ENCODE measurements at places on chromosomes 4 and X.

GRCh38 chr4:187687697-187688096 lies 307.9 kb upstream of the ZFP42 start:
- no peak for DNase-seq

GRCh38 chr4:7213807-7214206 lies 21.5 kb downstream of the SORCS2 start:
- DNase-seq, result no peak

GRCh38 chrX:22118161-22118830 lies 86.2 kb downstream of the PHEX start:
- no peak for DNase-seq

DNA sequence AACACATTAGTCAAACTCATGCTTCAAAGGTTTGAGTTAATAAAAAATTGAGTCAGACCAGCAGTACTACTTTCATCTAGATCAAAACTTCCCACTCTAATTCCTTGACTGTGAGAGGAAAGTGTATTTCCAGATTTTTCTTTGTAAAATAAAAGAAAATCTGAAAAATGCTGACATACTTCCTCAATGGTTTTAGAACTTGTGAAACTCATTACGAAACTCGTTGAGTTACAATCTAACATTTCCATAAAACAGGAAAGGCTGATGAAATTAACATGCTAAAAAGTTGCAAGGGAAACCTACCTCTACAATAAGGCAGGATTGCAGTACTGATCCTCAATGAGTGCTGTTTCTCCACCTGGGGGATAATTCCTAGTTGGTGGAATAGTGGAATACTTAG lies 217.8 kb upstream of the HCCS start:
- DNase-seq, result no peak

- DNase-seq, result no peak
Measured at GRCh38 chr4:48499551-48500066, 9.6 kb downstream of the ZAR1 start.

DNA sequence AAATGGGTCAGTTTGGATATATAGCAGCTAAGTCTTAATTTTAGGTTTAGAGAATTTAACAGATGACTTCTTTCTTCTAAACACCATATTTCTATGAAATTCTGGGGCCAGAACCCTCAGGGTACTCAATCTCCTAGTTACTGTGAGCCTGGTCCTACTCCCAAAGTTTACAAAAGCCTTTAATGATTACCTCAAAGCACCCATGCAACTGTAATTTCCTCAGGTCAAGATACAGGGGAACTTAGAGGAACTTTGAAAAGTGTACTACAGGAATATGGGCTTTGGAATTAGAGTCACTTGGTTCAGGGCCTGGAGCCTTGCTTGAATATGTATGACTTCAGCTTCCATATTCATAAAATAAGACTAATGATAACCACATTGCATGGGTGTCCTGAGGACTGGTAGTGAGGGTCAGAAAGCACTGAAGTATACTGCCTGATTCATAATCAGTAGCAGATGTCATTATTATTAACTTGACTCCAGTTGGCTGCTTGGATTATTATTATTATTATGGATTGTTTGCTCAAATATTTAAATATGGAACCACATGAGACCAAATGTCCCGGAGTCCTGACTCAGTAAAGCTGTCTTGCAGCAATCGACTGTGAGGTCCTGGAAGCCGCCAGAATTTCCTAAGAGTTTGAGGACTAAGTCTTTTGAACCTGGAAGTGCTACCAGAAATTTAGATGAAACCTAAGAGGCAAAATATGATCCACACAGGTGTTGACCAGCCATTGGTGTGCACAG lies 2.0 kb upstream of the ADH7 start:
- no peak for DNase-seq

DNA sequence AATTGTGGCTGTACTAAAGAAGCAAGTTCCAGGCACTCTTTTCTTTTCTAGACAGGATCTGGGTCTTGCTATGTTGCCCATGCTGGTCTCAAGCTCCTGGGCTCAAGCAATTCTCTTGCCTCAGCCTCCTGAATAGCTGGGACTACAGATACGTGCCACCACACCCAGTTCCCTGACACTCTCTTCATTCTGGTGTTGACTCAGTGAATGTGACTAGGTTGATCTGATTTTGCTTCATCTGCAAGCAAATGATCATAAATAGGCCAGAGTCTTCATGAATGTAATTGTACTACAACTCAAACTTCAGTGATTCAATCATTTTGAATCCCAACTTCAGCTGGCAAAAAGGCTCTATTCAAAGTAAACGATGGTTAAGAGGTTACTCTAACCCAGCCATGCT lies 78.5 kb downstream of the APBB2 start:
- DNase-seq, result no peak

- DNase-seq, result peak; percentile 4
Measured at GRCh38 chr4:140851032-140851636, 94.9 kb upstream of the TBC1D9 start.

DNA sequence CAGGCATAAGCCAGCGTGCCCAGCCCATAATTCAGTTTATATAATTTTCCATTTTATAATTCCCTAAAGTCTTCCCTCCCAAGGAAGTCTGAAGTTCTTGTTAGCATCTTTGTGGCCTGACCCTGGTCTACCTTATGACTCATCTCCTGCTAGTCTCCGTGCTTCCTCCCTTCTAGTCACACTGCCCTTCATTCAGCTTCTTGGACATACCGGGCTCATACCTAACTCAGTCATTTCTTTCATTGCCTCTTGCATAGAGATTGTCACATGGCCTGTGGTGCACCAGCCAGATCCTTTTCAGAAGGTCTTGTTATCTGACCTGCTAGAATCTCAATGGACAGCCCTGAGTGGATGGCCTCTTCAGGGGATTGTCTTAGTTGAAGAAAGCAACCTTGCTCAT lies 22.8 kb upstream of the MAML3 start:
- no peak for DNase-seq

DNA sequence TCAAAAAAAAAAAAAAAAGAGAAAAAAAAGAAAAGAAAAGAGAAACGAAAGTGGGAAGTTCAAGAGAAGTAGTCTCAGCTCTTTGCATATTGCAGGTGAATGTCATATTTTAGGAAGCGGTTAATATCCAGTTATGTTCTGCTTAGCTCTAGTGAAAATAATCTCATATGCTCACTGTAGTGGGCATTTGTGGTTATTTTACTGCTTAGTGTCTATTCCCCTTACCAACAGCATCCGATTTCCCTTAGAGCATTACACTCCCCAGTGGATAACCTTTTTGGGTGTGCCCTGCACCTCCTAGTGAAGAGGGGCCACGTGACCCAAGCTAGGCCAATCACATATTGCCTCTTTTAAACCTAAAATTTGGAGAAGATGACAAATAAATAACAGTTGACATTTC lies 111.2 kb upstream of the ZNF827 start:
- DNase-seq, result no peak

DNA sequence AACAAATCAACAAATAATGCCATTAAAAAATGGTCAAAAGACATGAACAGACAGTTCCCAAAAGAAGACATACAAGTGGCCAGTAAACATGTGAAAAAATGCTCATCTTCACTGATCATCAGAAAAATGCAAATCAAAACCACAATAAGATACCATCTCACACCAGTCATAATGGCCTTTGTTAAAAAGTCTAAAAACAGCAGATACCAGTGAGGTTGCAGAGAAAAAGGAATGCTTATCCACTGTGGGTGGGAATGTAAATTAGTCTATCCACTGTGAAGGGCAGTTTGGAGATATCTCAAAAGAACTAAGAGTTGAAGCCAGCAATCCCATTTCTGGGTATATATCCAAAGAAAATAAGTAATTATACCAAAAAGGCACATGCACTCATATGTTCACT lies 668.1 kb upstream of the CPEB2 start:
- no peak for DNase-seq

DNA sequence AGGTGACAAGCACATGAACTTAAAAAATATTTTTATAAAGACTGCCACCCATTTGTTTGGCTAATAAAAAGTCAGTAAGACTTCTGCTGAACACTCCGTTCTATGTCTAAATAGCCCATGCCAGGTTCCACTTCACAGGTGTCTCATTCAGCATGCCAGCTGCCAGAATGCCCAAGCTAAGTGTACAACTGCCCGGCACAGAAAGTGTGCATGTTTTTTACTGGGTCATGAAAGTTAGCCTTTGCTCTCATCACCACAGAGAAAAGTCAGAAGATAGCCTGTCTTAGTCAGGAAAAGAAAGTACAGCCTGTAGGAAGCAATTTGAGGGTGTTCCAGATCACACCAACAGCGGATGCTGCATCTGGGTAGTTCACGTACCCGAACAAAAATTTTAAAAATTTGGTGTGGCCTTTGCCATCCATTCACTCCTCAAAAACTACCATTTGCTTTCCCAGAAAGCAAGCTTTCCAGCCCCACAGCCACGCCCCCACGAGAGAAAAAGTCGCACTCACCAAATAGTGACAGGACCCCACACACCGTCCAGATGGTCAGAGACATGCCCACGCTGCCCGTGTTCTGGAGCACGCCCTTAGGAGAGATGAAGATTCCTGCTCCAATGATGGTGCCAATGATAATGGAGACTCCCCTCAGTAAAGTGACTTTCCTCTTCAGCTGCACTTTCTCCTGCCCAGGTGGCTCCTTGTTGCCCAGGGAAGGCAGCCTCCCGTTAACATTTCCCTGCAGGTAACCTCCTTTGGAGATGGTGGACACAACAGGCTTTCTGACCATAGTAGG lies 671 bp downstream of the SLC7A11 start:
- peak; percentile 6 for DNase-seq

DNA sequence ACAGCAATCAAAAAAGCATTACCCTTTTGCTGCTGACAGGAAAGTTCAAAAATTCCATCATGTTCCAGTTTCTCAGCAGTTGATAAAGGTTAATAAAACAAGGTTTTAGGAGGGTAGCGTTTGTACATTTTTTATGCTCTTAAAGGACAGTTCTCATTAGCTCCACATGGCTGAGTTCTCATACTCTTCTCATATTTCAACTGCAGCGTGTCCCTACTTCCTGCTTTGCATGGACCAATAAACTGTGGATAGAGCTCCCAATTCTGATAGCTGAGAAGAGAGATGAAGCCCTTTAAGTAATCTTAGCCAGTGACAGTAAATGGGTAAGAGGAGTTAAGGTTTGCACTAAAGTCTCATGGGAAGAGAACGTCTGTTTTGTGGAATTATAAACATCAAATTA lies 53.5 kb downstream of the SPANXA2 start:
- DNase-seq, result no peak
